ENCODE measurements at places on chromosomes 13 and 19. TPM values are rescaled to one million over a fixed set of nuclear protein-coding genes. Genes with fewer than 3 reads are reported as not detected.

The PPFIA3 gene
- 53.0 TPM for total RNA-seq

DNA sequence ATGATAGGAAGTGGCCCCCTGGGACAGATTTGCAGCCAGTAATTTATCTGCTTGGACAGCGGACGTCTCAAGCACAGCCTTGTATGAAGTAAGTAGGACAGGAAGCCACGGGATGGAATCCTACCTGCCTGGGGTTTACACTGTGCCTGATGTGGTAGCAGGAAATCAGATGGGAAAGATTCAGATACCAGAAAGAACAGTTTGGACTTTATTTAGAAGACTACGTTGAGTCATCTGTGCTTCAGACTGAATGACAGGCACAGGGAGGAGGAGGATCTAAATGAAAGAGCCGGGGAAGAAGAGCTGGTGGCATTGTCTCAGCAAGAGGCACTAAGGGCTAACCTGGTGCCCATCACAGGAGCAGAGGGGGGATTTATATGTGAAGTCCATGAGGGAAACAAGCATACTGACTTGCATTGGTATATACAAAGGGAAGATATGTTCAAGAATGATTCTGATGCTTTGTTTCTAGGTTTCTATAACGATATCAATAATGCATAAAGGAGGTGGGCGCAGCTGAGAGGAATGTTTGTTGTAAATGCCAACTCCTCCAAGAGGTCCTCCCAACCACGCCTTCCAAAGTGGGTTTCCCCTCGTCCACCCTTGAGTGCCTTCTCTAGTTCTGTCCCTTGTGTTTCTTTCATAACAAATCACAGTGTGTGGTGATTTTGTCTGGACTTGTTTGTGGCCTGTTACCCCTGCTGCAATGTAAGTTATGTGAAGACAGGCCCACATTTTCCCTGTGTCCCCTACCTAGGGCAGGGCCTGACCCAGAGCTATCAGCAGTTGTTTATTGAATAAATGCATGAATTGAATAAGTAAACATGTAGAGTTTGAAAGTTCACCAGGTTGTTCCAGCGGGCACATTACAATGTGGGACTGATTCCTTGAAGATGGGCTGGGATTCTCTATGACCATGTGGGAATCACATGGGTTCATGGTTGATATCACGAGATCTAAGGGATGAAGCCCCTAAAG is 328.4 kb downstream of the SLC7A1 start:
- H3K36me3 ChIP-seq: no peaks in the 10 kb centered on the region
- H3K27me3 ChIP-seq: peaks cover 5% of the 10 kb centered on the region
- H3K4me3 ChIP-seq: no peak overlapping the region
- no peaks in the 10 kb centered on the region for H3K4me1 ChIP-seq
- no peak for DNase-seq
- no peak overlapping the region for H3K27ac ChIP-seq

DNA sequence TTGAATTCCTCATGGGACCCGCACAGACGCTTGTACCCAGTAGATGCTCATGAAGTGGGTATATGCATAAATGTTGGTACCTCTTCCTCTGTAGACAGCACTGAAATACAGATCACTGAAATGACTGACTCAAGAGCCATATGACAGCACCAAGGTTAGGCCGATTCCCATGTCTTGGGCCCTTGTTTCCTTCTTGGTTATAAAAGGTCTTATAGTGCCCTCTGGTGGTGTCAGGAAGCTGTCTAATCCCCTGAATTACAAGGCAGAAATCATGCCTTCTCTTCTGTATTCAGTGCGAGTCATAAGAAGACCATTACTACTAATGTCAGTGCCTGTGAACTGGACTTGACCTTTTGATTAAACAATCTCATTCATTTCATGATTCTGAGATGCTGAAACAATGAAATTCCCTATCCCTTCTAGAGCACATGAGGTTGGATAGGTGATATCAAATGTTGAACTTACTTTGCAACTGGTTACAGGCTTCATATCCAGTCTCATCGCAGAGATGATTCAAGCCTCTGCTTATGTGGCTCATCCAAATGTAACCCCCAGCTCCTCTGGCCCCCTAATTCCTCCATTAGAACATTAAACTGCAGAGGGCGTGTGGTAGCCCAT is 59.7 kb downstream of the SPATA13 start:
- peaks cover 25% of the 10 kb centered on the region for H3K27me3 ChIP-seq
- DNase-seq: peak; percentile 35

DNA sequence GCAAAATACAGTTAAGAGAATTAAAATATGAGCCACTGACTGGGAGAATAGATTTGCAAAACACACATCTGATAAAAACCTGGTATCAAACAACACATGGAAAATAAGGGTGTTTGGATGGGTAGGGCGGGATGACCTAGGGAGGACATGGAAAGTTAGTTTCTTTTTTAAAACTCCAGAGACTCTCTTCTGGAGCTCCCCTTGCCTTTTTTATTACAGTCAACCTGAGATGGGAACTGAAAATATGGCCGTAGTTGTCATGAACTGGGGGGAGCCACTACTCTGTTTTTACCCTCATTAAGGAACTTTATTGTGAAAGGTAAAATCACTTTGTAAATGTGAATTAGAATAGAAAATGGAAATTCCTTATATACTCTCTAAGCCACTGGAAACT is 113.0 kb downstream of the ATP11A start:
- H3K4me1 ChIP-seq: no peaks in the 10 kb centered on the region
- H3K36me3 ChIP-seq: peaks cover 11% of the 10 kb centered on the region
- H3K4me3 ChIP-seq: no peak overlapping the region

DNA sequence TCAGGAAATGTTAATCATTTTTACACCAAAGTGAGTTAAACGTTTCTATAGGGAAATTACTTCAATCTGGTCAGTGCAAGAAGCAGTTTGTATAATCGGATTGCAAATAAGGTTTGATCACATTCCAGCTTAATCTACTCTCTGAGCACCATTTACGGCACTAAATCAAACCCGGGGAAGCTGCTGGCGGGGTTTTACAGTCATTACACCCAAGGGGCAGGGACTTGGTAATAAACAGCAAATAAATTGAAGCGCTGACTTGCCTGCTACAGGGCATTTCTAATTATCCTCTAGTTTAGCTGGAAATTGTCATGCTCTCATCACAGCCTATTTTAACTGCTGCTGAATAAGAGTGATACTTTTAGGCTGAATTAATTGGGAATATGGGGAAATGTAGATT is 152.1 kb upstream of the SOX21 start:
- no peaks in the 10 kb centered on the region for H3K36me3 ChIP-seq
- H3K4me3 ChIP-seq: no peak overlapping the region
- DNase-seq: no peak
- H3K4me1 ChIP-seq: no peaks in the 10 kb centered on the region

The RUBCNL gene
- total RNA-seq: 0.45 TPM

- no peaks in the 10 kb centered on the region for H3K27me3 ChIP-seq
- H3K27ac ChIP-seq: no peak overlapping the region
- H3K4me3 ChIP-seq: no peak overlapping the region
- no peaks in the 10 kb centered on the region for H3K4me1 ChIP-seq
These were observed 610.4 kb downstream of the TBC1D4 start for GRCh38 chr13:74871369-74872070.

DNA sequence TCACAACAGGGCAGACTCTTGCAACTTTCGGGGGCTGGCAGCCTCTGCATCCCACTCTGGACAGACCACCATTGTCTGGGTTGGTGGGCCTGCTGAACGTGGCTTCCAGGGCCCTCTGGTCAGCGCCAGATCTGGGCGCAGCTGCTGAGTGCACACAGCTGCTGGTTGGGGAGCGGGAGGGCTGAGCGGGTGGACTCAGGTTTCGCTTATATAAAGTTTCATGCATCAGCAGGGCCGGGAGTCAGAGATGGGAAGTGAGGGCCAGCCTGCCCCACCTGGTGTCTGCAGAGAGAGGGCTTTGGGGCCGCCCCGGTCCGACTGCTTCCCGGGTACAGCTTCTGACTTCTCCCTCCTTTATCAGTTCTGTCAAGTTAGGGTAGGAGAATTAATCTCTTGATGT is 6.9 kb downstream of the ARHGEF7 start:
- H3K4me3 ChIP-seq: no peak overlapping the region
- H3K4me1 ChIP-seq: no peaks in the 10 kb centered on the region
- H3K27me3 ChIP-seq: peaks cover 56% of the 10 kb centered on the region
- no peak for DNase-seq
- H3K27ac ChIP-seq: no peak overlapping the region

GRCh38 chr13:36432106-36432544 is at the start of gene CCNA1:
CCNA1 (plus strand) TSS chr13:36432495; CDS start chr13:36433057, 562 bp downstream.
- DNase-seq: peak; percentile 37
- H3K27me3 ChIP-seq: peaks cover 6% of the 10 kb centered on the region
- H3K4me3 ChIP-seq: no peak within 1 kb of the TSS
- H3K36me3 ChIP-seq: no peaks in the 10 kb centered on the region
- peaks cover 11% of the 10 kb centered on the region for H3K4me1 ChIP-seq

The CABP5 gene
- total RNA-seq: not detected

GRCh38 chr13:68173111-68173510 is 943.0 kb upstream of the PCDH9 start:
- no peaks in the 10 kb centered on the region for H3K4me1 ChIP-seq
- no peaks in the 10 kb centered on the region for H3K36me3 ChIP-seq
- DNase-seq: no peak

GRCh38 chr19:54199401-54199800 is 1.3 kb upstream of the RPS9 start:
- peaks cover 50% of the 10 kb centered on the region for H3K36me3 ChIP-seq
- no peak overlapping the region for H3K27ac ChIP-seq
- no peak for DNase-seq
- peaks cover 13% of the 10 kb centered on the region for H3K4me1 ChIP-seq
- no peaks in the 10 kb centered on the region for H3K27me3 ChIP-seq
